Renal cortical epithelial cell (primary cell): ENCODE measurements at places on chromosomes 13 and 19.

GRCh38 chr13:46350003-46350402 is 37.0 kb downstream of the RUBCNL start:
- no peak for DNase-seq

GRCh38 chr13:97743938-97744337 is 209.5 kb upstream of the IPO5 start:
- DNase-seq, result no peak

- DNase-seq, result peak; percentile 15
Measured at GRCh38 chr19:15144046-15144646, 36.9 kb downstream of the SYDE1 start.

DNA sequence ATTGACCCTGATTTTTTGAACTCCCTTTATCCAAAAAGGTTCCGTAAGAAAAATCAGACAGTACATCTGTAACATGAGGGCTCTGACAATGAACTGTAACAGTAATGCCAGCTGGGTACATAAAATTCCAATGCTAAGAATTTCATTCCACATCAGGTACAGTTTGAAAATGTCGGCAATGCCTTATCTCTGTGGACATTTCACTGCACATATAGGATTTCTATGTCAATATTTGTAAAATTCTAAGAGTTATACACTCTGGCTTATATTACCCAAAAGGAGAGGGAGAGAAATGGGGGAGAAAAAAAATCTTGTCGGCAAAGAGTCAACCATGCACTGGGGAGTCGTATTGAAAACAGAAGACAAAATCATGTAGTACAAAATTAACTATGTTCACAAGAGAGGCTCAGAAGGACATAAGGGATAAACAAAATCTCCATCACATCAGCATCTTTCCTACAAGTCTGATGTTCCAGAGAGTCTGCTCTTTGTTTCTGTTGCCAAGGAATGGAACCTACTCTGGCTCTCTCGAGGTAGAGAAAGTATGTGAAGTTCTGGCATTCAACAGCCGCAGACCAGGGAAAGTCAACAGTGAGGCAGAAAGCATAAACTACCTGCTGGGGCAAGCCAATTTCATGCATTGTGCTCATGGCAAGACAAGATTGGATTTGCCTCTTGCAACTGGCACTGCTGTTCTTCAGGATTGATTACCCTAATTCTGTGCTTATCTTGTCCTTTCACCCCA is 72.4 kb downstream of the STARD13 start:
- DNase-seq, result no peak

- DNase-seq, result peak; percentile 63
Measured at GRCh38 chr13:79992111-79992510, 348.8 kb downstream of the SPRY2 start.

- no peak for DNase-seq
Measured at GRCh38 chr19:14440049-14440448, 6.9 kb downstream of the PKN1 start.

GRCh38 chr13:32428581-32429432 is 877 bp upstream of the N4BP2L1 start:
- no peak for DNase-seq
